ENCODE measurements at places on chromosomes 13 and 19. TPM values are rescaled to one million over a fixed set of nuclear protein-coding genes. Genes with fewer than 3 reads are reported as not detected.

DNA sequence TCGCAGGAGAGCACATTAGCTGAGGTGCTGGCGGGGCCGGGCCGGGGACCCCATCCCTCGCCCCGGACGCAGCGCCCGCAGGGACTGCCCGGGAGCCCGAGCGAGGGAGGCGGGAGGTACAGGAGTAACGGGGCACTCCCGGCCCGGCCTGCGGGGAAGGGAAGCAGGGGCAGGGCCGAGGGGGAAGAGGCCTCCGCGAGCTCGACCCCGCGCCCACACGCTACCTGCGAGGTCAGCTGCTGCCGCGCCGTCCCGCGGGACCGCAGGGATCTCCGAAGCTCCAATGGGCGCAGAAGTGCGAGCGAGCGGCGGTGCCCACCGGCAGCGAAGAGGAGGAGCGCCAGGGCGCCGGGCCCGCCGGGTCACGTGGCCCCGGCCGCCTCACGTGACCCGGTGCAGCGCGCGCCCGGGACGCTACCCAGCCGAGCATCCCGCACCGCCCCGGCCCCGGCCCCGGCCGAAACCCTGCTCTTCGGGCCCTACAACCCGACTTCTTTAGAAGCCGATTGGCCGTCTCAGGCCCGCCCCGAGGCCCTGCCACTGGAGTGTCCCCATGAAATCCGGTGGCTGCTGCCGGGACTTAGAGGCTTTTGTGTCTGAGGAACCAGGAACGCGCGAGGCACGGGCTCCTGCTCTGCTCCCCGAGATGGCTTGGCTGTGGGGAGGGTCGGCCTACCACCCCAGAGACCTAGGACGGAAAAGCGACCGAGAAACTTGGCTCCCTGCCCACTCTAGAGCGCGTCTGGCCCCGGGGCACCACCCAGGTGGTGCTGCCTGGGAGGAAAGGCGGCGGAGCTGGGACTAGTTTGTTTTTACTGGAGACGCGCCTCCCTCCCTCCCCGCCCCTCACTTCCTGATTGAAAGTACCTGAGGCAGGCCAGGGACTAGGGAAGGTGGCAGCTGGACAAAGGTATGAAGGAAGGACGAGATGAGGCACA lies at the start of gene RCBTB1:
RCBTB1 (minus strand) TSS at position 339 of the 938 bp plus-strand sequence. CDS start 18,279 bp downstream, outside the sequence.
- peak; percentile 99 for DNase-seq

- peak; percentile 95 for DNase-seq
These were observed at the start of gene CYP2S1 for GRCh38 chr19:41192574-41193429. Gene CYP2S1, plus strand, starts transcription at chr19:41193219. Its CDS starts 46 bp downstream, at chr19:41193265.

- no peak for DNase-seq
These were observed 518.1 kb downstream of the UQCRFS1 start for GRCh38 chr19:28694812-28695211.

DNA sequence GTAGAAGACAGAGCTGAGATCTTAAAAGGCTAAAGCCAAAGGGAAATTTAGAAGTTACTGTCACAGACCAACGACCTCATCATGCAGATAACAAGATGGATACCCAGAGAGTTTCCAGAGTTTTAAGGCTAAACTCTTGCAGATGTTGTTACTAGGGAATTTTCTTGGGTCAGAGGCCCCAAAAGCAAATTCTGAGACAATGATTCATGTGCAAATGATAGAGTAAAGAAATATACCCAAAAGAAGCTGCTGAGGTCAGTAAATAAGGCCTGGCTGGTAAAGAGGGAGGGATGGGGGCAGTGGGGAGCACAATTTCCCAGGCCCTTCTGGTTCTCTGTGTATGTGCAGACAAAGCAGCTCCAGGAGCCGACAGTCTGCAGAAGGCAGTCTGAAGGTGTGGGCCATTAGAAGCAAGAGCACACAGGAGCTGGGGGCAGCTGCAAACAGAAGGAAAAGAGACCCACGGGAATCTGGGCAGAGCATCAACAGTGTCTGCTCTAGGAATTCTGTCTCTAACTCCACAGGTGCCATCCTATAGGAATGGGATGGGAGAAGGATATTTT lies 330.8 kb downstream of the TBC1D4 start:
- DNase-seq, result no peak

Gene SIGLEC10
- not detected for total RNA-seq

Gene SPC24
- total RNA-seq, result 67.0 TPM

All from H7 (cell line).